Stimulated activated CD8-positive, alpha-beta memory T cell treated with anti-CD3 and anti-CD28 coated beads, Interleukin-15, amount 100 ng/mL, for 1 hour (primary cell): ENCODE measurements at places on chromosomes 7 and 10.

- DNase-seq = no peak
These were observed 39.2 kb downstream of the MEOX2 start for GRCh38 chr7:15647309-15647708.

GRCh38 chr7:148815612-148816011, 68.5 kb downstream of the EZH2 start:
- no peak for DNase-seq

DNA sequence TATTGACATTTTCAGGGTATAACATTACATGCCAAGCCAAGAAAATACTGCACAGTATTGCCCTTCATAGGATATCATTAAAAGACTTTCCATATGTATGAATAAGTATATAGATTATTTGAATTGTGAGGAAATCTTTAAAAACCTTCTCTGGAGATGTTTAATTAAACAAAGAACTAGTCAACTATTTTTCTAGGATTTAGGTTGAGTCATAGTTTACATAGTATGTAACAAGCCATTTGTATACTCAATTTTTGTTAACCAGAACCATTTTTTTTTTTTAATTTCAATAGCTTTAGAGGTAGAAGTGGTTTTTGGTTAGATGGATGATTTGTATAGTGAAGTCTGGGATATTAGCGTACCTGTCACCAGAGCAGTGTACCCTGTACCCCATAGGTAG, 151.2 kb upstream of the ASAH2 start:
- no peak for DNase-seq

GRCh38 chr7:44685723-44686122, 62.9 kb upstream of the ZMIZ2 start:
- no peak for DNase-seq

- no peak for DNase-seq
These were observed 134.3 kb upstream of the TNRC18 start for GRCh38 chr7:5557920-5558401.

- DNase-seq = no peak
These were observed 190.6 kb upstream of the CCDC6 start for GRCh38 chr10:60096761-60097513.

DNA sequence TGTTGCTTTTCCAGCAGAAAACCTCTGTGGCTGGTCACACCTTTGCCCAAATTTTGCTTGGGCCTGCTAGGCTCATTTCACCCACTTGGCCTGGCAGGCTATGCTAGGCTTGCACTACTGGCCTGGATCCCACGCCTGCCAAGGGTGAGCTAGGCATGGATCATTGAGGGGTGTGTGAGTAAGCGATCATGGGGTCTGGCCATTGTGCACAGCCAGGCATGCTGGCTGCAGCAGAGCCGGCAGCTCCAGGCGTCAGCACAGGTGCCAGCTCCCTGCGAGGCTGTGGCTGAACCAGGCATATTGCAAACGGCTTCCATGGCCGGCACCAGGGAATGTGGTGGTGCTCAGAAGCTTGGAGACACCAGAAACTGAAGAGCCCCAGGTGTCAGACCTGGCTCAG, 19.2 kb downstream of the CFAP70 start:
- DNase-seq = no peak
